Calu3 (cell line): ENCODE measurements at places on chromosomes 1 and 21. TPM values are rescaled to one million over a fixed set of nuclear protein-coding genes. Genes with fewer than 3 reads are reported as not detected.

GRCh38 chr21:37528150-37528937, 161.8 kb downstream of the DYRK1A start:
- DNase-seq: no peak

DNA sequence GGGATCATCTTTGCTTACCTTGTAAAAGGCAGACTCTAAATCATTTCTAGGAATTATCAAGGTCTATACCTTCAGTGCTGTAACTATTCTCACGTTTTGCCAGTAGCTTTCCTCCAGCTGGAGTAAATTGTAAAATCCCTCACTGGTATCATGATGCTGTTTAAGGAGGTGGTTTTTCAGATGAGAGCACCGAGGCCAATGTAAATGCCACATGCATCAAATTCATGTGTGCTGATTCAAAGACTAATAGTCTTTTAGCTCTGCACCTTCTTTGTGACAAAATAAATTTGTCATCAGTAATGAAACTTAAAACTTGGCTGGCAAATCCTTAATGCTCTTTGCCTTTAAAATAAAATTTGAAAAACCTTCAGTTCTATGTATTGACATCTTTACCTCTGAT, 503.8 kb downstream of the SETD4 start:
- DNase-seq: no peak

DNA sequence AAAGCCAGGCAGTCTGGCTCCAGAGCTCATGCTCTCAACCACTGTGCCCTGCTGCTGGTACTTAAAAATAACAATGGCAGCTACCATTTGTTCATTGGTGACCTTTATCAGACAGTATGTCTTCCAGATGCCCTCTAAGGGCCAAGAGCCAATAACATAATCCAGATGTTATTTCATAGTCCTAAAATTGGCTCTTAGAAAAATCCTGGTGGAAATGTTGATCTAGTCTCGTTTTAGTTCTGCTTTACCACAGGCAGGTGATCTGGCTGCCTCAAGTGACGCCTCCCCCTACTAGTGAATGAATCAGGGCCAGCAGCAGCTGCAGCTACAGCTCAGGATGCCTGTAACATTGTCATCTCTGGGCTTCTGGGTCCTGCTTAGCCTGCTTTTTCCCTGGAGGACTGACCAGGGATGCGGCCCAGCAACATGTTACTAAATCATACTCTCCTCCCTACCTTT, 12.6 kb upstream of the HMGN2 start:
- DNase-seq: no peak

DNA sequence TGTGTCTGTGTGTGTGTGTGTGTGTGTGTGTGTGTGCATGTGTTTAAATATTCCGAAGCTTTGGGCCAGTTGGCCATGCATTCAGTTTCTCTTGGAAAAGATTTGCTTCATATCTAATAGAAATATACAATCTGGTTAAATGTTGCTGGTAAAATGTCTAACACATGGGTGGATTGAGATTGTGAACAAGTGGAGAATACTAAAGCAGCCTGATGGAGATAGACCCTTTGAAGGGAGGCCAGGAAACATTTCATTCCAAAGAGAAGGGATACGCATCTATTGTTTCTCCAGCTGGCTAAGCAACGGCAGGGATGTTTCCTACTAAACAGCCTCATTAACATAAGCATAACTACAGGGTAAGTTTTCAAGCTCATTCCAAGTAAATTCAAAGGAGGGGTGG, 257.5 kb upstream of the PTBP2 start:
- DNase-seq: no peak

DNA sequence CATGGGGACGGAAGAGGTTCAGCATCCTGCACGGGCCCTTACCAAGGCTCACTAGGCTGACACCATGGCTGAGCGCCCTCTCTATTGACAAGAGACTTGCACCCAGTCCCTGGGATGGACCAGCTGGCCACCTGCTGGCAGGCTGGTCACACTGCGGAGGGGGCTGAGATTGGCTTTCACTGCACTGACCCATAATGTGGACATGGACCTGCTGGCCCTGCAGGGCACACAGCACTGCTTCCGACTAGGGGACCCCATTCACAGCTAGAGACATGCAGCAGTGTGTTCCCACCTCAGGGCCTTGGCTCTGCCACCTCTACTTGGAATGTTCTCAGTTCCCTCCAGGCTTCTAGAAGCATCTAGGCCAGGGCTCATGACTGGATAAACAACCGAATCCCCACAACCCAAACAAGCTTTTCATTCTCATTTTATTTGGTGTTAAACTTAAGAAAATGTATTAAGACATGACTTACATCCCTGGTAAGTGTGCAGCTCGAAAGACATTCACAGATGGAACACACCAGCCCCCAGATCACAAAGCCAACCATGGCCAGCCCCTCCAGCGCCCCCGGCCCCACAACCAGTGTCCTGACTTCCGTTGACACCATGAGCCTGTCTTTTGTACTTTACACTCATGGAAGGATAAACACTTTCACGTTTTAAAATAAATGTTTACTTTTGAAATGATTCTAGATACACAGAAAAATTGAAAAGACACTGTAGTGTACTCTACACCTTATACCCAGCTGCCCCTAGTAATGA, 9.3 kb upstream of the SRARP start:
- DNase-seq: peak; percentile 67

- no peak for DNase-seq
Observed at GRCh38 chr1:167860231-167860923, 53.6 kb downstream of the ADCY10 start.

CACHD1 gene
- total RNA-seq: 2.5 and 3.5 TPM in 2 replicates

NLRP3 gene
- total RNA-seq: 0.26 and 0.32 TPM in 2 replicates

- no peak for DNase-seq
Observed at GRCh38 chr1:171292799-171293198, 21.2 kb upstream of the FMO4 start.

AK4 gene
- total RNA-seq: 39.6 and 49.9 TPM in 2 replicates

TNFRSF9 gene
- total RNA-seq: 0.42 and 0.44 TPM in 2 replicates

TRIM63 gene
- total RNA-seq: not detected in 2 replicates

FAM72A gene
- total RNA-seq: 17.5 and 18.3 TPM in 2 replicates

- DNase-seq: no peak
Observed at GRCh38 chr1:177933881-177934280, 36.0 kb downstream of the SEC16B start.

GRCh38 chr1:211813590-211813989, 17.0 kb downstream of the LPGAT1 start:
- no peak for DNase-seq

- no peak for DNase-seq
Observed at GRCh38 chr1:7233237-7233540, 447.9 kb downstream of the CAMTA1 start.

DNA sequence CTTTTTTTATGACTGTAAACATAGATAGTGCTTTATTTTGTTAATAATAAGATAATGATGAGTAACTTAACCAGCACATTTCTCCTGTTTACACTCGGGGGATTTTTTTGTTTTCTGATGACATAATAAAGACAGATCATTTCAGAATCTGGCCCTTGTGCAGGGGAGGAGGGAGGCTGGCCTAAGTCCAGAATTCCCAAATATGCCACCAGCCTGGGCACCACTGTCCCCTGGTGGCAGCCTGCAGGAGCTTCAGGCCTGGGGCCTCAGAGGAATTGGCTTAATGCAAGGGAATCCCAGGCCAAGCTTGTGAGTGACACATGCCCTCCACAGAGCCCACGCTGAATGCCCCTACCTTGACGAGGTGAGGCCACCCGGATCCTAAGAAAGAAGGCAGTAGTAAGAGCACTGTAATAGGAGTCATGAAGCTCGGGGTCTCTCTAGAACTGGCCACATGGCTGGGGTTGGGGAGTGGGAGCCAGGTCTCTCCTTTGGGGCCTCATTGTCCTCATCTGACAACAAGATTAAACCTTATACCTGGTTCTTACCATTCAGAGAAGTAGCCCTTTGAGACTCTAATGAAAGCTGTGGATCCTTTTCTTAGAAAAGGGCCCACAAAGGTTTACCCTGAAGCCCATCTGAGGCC, 24.1 kb downstream of the ETNK2 start:
- DNase-seq: peak; percentile 83
